ENCODE measurements at places on chromosomes 6 and 20.

DNA sequence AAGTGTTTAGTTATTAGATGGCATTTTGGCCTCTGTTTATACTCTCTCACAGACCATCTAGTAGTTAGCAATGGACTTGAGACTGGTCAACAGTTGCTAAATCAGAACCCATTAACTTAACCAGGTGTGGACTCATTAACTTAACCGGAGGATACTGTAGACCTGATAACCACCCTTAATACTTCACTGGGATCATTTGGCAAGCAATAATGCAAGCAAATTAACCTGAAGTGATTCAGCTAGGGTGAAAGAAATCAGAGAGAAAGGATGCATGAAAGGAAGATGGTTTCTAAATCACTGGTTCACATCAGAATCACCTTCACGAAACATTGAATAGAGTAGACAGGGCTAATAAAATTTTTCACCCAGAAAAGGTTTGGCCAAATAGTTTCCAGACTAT lies 73.3 kb downstream of the TMEM244 start:
- DNase-seq, result no peak

- DNase-seq, result peak; percentile 77
Observed at GRCh38 chr20:44720997-44721784, 6.0 kb downstream of the CCN5 start.

DNA sequence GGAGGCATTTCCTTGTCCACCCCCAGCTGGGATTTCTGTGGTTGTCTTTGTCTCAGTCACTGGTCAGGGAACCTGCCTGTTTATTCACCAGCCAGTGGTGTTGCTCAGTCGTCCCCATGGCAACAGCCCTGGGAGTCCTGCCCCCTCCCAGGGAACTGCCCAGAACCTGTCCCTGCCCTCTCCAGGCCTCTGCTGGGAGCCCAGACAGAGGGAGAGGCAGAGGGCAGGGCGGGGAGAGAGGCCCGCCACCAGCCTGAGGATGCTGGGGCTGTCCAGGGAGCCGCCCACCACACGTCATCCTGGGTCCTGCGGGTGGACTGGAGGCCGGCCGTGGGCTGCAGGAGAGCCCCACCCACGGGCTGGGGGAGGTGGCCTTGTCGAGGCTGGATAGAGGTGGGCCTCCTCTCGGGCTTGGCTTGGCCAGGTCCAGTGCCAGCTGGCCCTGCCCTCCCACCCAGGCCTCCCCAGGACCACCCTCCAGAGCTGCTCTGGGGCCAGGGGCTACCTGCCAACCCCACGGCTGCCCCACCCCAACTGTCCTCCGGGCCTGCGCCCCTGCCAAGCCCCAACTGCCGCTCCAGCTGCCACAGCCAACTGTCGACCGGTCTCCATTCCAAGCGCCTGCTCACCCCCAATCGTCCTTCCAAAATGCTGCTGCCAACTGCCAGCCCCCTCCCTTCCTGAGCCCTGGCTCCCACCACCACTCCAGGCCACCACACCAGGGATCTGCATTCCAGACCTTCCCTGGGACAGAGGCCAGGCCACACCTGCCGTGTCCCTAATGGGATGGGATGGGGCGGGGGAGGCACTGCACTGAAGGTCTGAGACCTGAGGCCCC lies 4.2 kb upstream of the ZBTB46 start:
- DNase-seq, result peak; percentile 99

- peak; percentile 94 for DNase-seq
Observed at GRCh38 chr20:10558635-10559187, 115.1 kb downstream of the JAG1 start.

- no peak for DNase-seq
Observed at GRCh38 chr6:40738551-40739193, 151.5 kb upstream of the LRFN2 start.

DNA sequence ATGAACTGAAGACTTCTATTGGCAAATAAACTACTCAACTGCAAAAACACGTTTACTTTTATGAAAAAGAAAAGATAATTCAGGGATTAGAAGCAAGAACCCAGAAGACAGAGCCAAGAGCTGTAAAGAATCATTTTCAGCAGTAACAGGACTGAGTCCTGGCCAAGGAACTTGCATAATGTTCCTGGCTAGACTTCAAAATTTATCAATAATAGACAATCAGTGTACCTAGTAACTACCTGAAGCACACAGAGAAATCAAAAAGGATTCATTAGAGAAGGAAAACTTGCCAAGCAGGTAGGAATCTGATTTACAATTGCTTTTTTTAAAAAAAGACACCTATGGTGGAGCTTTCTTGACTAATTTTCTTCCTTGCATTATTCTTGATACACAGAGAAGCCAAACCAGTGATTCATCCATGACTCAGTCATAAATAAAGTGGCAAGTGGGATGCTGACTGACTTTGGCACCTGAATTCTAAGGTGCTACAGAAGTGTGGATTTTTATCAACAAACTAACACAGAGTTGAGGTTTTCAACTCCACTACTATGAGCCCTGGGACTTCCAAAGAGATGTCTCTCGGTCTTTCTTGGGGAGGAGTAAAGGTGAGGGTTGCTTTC lies 281.3 kb downstream of the BMP7 start:
- peak; percentile 82 for DNase-seq

GRCh38 chr6:145257704-145258103 lies 477.6 kb downstream of the EPM2A start:
- DNase-seq, result no peak

DNA sequence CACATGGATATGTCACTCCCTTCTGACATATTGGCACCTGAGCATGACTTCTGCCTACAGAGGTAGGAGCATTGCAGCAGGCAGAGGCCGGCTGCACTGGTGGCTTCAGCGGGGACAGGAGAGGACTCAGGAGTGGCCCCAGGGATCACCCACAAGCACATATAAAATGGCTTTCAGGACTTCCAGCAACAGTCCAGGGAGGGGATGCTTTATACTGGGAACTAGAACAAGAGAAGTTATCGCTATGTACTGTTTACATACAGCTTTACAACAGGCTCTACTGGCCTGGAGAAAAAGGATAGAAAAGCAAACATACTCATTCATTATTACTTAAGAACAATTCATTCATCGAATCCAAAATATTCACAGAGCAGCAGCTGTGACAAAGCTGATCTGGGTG lies 337.8 kb downstream of the THBS2 start:
- DNase-seq, result no peak

DNA sequence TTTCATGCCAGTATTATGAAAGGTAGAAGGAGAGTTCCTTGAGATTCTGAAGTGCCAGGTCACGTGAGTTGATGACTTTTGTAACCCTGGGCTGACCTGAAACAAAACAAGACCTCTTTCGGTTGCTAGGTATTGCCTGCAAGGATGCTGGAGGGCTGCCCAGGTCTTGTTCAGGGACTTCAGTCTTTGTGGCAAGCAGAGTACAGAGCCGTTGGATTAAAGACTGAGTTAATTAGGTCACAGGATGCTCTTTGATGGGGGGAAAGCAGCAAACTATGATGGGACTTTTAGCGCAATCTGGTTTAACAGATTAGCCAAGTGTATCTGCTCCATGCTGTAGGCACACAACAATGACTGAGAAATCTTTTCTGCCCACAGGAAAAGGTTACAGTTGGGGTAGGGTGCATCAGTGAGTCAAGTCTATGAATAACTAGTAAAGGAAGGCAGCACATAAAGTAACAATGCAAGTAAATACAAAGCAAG lies 12.8 kb upstream of the ELOVL5 start:
- peak; percentile 15 for DNase-seq

GRCh38 chr6:141426400-141426980 lies 706.2 kb upstream of the GJE1 start:
- DNase-seq, result peak; percentile 7

DNA sequence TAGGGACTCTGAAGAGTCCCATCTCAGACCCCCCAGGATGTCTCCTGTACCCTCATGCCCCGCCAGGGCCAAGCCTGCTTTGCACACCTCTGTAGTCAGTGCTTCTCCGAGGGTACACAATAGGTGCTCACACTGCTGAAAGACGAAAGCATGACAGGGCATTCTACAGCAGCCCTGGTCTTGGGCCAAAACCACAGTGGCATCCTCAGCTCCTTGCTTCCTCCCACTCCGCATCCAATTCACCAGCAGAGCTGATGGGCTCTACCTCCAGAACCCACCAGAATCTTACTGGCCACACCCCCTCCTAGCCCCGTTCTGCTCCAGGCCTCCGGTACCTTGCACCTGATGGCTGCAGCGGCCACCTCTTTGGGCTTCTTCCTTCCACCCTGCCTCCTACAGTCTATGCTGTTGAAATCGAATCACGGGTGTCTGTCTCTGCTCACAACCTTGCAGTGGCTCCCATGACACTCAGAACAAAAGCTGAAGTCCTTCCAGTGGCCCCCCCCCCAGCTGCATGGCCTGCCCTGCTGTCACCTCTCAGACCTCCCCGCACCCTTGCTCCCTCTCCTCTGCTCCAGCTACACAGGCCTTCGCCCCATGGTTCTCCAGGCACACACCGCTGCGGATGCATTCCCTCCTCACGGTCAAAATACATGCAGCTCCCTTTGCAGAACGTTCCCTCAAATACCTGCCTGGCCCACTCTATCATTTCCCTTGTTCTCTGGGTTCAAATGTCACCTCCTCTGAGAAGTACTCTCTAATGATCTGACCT lies 1.2 kb downstream of the ANGPT4 start:
- peak; percentile 29 for DNase-seq

DNA sequence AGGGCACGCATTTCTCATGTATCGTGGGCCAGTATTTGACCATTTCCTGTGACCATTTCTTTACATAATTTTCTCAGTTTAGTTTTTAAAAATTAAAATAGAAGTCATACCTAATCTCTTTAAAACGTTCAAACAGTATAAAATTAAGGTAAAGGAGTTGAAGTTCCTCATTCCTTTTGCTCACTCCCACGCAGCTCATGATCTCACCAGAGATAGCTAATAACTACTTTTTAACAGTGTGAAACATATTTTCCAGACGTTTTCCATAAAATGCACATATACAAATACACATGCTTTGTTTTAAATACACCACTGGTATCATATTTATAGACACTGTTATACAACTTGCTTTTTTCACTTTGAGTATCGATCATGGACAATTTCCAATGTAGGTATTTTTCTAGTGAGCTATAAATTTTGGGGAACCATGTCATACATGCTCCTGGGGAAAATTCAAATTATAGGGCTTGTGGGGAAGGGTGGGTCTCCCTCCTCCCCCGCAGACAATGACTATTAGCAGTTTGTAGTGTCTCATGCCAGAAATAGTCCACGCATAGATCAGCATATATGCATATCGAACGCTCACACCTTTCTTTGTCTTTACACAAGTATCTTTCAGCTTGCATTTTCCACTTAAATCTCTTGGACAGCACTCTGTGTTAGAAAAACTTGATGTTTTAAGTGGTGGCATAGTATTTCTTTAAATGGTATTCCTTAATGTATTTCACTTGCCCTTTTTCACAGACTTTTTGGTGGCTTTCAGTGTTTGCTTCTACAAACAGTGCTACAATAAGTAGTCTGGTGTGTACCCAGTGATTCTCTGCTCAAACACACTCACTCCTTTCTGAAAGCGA lies 145.5 kb upstream of the ZNF217 start:
- DNase-seq, result peak; percentile 40

DNA sequence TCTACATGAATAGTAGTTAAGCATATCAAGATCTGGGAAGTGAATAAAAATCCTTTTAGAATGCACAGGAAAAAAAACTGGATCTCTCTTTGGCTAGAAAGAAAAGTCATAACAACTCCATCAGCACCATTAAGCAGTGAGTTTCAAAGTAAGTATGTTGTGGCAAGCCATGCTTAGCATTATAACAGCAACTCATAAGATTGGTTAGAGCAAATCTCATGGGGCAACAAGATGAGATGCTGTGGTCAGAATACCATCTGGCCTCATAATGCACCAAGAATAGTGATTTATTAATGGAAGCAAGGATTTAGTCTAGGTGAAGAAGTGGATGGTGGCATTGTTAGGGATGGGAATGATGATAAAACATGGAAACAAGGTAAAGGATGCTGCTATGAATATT lies 159.4 kb downstream of the PHF3 start:
- DNase-seq, result no peak

DNA sequence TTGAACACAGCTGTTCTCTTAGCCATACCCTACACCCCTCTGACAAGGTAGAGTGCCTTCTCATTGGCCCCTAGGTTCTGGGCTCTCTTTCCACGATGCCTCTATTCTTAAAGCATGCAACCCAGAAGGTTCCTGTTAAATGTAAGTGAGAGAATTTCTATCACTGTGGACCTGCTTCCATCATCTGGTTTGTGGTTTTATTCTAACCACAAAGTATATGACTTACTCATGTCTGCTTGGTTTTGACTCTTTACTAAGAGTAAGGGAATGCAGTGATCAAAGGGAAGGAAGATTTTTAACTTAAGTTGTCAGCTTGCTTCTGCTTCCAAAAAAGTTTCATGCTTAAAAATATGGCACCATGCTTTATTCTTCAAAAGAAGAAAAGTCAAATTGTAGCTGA lies 80.2 kb downstream of the ANKEF1 start:
- DNase-seq, result peak; percentile 99

GRCh38 chr6:39289490-39289889 lies 24.7 kb downstream of the KCNK17 start:
- no peak for DNase-seq

GRCh38 chr6:165820934-165821333 lies 157.9 kb upstream of the PDE10A start:
- DNase-seq, result no peak

DNA sequence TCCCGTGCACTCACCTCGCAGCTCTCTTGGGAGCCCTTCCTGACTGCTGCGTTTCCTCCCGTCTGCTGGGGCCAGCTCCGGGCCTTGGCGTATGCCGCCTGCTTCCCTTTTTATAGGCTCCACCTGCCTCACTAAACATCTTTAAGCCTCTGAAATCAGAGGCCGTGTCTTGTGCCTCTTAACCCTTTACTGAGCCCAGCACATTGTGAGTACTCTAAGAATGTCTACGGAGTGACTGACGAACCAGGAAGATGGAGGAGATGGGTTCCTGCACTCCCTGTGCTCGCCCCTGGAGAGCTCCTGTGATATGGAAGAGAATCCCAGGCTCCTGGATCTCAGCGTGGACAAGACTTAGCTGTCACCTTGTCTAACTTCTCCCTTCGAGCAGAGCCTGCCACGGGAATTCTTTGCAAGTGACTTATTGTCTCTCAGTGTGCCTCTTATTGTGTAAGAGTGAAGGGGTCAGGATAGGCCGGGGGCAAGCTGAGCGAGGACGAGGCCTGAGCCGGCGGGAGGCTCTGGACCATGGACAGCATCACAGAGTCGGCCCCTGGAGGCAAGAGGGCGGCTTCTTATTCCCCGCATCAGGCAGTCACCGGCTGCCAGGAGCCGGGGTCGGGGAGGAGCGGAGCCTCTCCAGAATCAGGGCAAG lies 70.9 kb upstream of the CCDC167 start:
- DNase-seq, result no peak

DNA sequence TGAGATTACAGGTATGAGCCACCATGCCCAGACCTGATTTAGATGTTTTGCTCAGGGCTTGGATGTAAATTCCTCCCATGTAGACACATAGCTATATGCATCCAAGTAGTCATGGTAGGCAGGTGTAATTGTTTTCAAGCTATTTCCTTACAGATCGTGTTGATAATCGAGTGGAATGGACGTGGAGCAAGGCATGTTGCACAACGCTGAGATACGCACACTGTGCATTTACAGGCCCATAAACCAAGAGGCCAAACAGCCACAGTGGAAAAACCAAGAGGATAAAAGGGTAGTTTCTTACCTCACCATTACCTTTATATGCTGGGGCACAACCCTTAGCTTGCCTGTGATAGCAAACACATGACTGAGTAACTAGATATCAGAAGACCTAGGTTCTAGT lies 51.0 kb upstream of the ADGRF1 start:
- no peak for DNase-seq

- DNase-seq, result peak; percentile 20
Observed at GRCh38 chr6:127118298-127119101, at the start of gene RSPO3. TSS of gene RSPO3 (plus strand) at chr6:127118671. CDS start at chr6:127119193, 522 bp downstream.
